ENCODE measurements at places on chromosomes 4 and X.

- no peak for DNase-seq
These were observed 230.5 kb upstream of the LCORL start for GRCh38 chr4:18252052-18252451.

GRCh38 chr4:159041054-159042034 is 61.5 kb upstream of the RAPGEF2 start:
- DNase-seq, result no peak

DNA sequence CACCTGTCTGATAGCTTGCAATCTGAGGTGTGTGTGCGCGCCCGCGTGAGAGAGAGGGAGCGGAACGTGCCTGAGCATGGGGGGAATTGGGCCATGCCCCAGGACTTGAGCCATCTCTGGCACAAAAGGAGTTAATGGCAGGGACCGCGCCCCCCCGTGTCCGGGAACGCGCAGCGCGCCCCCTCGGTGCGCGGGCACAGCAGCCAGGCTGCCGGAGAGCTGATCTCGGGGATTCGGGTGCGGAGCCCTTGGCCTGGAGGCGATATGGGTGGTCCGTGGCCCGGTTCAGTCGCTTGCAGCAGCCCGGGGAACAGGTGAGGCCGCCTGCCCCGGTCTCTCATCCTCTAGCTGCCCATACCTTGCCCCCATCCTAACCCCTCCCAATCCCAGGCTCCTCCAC is at the start of gene NLGN3:
Gene NLGN3, plus strand, starts transcription at position 191 of the 400 bp plus-strand sequence. CDS start 2,909 bp downstream, outside the sequence.
- DNase-seq, result no peak

GRCh38 chrX:110383414-110383813 is 24.8 kb downstream of the RTL9 start:
- DNase-seq, result no peak

- DNase-seq, result no peak
These were observed at the start of gene RENBP for GRCh38 chrX:153944140-153944799. TSS of gene RENBP (minus strand) at chrX:153944643. CDS start at chrX:153944610, 33 bp downstream.

- no peak for DNase-seq
These were observed 125.5 kb upstream of the MBNL3 start for GRCh38 chrX:132614297-132614696.

DNA sequence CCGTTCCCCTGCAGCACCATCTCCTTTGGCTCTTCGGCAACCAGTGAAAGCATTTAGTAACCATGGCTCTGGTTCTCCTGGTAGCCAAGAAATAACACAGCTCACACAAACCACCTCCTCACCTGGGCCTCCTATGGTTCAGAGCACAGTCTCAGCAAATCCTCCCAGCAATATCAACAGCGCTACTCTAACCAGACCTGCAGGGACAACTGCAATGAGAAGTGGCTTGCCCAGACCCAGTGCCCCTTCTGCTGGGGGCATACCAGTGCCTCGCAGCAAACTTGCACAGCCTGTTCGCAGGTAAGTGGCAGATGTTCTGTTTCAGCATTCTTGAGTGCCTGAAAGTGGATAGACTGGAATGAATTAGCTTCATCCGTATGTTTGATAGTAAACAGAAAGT is 63.0 kb upstream of the SLC10A4 start:
- no peak for DNase-seq

- no peak for DNase-seq
These were observed 494.7 kb downstream of the EPHA5 start for GRCh38 chr4:65175585-65175984.

DNA sequence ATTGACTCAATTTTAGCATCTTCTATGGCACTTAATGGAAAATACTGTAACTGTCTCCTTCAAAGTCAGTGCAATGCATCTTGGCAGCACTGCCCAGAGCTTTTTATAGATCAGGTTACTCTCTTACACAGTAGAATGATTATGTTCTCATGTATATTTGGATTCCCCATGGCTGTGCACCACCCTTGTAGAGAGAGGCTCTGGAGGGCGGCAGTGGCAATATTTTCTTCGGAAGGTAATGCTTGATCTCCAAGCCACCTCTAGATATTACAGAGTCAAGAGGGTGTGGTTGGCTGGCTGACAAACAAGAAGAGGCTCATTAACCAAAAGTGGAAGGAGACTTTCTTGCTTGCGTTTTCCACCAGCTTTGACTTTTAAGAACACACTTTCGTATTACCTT is 72.8 kb upstream of the ARSJ start:
- no peak for DNase-seq

DNA sequence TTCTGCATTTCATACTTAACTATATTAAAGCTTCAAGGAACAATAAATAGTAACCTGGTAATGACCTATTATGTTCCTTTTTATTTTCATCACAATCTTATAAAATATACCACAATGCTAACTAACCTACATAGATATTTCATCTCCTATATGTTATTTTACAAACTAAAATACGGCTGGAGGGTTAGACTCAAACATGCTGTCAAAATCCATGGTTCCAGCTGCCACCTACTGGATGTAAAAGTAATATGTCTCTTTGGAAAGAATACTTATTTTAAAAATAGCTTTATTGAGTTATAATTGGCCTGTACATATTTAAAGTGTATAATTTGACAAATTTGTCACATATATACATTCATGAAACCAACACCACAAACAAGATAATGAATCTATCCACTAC is 15.0 kb downstream of the RGN start:
- DNase-seq, result no peak

Data from left renal cortex interstitium (tissue), 4 donors.